ENCODE measurements at places on chromosomes 1 and 21.

DNA sequence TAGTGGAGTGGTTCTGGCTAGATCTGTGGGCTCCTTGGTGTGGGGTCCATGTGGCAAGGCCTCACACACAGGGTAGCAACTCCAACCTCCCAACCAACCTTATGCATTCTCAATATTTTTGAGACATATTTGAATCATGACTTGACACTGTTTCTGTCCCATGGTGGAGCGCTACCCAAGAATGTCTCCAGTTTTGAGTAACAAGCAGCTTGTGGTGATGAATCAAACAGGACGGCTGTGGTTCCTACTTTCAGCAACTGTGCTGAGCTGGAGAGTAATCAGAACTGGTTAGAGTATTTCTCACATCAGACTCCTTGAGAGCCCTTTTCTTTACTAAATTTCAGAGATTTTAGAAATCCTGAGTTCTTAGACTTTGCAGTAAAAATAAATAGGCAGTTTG, 3.1 kb downstream of the LCE3D start:
- no peak for DNase-seq

DNA sequence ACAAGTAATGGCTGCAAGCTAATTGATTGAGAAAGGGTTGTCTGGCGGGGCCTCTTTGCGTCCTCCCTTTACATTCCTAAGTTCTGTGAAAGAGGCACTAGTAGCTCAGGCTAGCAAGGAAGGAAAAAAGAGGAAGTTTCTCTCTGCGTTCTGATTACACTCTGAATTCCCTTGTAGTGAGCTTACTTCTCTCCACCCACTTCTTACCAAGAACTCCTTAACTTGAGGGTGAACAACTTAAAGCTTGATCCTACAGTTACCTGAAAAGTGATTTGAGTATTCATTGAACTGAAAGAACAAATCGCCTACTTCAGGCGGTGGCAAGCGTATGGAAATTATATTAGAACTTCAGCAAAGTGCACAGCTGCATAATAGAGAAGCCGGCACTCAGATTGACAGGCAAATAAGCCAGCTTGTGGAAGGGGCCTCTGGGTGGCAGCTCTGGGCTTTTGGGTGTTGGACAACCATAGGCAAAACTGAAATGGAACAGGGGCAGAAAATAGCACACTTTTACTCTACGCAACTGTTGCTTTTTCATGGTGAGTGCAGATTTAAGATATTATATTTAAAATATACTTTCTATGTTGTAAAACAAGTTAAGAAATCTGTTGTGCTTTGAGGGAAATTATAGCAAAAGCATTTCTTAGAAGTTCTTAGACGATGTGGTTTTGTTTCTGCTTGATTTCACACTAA, 464.5 kb downstream of the USP25 start:
- DNase-seq: no peak

DNA sequence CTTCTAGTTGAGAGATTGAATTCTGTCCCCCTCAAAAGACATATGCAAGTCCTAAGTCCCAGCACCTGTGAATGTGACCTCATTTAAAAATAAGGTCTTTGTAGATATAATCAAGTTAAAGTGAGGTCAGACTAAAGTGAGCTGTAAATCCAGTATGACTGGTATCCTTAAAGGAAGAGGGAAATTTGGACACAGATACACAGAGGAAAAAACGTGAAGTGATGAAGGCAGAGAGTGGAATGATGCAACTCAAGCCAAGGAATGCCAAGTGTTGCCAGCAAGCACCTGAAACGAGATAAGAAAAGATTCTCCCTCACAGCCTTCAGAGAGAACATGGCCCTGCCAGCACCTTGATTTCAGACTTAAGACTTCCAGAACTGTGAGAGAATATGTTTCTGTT, 444.7 kb upstream of the VAMP3 start:
- no peak for DNase-seq

- DNase-seq: no peak
Observed at GRCh38 chr1:112296908-112297307, 99.1 kb upstream of the CTTNBP2NL start.

- DNase-seq: no peak
Observed at GRCh38 chr1:12067900-12068821, 5.1 kb downstream of the TNFRSF8 start.

- no peak for DNase-seq
Observed at GRCh38 chr1:230464671-230465070, 38.5 kb upstream of the PGBD5 start.

DNA sequence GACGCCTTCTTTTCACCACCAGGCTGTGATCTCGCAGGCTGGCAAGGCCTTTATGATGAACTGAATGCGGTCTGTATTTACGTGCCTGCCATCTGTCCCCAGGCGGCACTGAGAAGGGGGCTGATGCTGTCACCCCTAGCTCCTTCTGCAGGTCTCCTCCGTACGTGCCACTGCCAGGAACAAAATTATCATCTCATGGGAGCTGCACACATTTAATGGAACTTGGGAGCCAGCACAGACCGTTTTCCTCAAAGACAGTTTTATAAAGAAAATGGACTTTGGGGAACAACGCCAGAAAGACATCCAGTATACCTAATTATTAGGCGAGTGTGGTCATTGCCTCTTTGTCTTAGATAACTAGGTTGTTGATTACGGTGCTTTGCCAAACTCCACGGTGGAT, 434.5 kb downstream of the KIF26B start:
- no peak for DNase-seq

DNA sequence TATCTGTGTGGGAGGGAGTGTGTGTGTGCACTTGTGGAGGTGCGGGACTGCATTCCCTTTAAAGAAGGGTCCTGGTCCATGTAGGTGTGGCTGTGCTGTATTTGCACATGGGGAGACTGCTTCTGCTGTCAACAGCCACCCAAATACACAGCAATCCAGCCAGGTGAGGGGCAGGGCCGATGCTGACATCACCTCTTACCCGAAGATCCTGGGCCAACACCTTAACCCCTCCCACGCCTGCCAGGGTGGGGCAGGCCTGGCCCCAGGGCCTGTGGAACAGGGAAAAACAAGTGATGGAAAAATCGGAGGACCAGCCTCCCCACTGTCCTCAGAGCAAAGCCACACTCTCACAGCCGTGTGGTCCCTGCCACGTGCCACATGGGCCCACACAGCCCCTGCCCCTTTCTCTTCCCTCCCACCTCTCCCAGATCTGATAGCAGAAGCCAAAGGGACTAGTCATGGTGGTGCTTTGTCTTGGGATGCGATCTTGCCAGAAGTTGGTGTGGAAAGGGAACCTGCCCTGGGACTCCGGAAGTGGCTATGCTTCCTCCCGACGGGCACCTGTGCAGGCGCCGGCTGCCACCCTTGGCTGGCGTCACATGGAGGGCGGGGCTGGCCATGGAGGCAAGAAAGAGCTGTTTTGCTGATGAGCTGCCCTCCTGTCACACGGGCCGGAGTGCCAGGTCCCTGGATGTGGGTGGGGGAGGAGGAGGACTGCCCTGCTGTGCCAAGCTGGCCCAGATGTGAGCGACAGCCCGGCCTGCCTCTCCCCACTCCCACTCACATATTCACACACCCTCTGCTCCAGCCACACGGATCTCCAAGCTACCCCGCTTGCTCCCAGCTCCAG, 7.8 kb upstream of the CASZ1 start:
- DNase-seq: no peak

DNA sequence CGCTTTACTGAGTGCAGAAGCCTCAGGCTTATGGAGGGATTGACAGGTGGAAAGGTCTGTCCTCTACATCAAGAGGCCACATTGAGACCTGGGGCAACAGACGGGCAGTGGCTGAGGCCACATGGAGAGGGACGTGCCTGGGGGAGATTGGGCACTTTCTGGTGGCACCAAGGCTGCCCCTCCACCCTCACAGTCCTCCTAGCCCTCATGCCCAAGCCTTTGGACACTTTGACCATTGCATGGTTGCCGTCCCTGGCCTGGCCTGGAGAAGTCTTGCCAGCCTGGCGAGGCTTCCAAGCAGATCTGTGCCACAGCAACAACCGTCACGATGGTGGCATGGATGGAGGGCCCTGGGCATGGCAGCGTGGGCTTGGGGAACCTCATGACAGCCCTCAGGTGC, 192.1 kb upstream of the VAMP3 start:
- no peak for DNase-seq

DNA sequence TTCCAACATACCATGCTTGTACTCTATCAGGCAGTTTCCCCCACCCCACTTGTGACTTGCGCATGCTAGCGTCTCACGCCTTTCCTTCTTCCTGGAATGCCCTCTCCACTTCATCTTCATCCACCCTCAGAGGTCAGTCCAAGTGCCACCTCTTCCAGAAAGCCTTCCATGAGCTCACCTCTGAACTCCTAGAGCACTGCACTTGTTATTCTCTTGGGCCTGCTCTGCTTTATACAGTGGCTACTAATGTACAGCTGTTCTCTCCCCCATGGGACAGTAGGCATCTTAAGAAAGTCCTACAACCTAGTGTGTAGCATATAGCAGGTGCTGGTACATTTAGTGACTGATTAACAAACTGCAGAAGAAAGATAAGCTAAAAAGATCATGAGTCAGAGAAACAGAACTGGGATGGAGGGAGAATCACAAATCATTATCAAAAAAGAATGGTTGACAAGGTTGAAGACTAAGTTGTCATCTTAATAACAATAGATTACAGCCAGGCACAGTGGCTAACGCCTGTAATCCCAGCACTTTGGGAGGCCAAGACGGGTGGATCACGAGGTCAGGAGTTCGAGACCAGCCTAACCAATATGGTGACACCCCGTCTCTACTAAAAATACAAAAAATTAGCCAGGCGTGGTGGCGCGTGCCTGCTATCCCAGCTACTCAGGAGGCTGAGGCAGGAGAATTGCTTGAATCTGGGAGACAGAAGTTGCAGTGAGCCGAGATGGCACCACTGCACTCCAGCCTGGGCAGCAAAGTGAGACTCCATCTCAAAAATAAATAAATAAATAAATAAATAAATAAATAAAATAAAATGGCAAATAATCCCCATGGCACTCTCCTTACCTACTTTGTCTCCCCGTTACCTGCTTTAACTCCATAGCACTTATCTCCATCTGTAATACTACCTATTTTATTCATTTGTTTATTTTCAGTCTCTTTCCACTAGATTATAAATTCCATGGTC, 16.3 kb upstream of the TSPAN1 start:
- no peak for DNase-seq

- DNase-seq: no peak
Observed at GRCh38 chr1:181180407-181181031, 92.0 kb downstream of the IER5 start.

DNA sequence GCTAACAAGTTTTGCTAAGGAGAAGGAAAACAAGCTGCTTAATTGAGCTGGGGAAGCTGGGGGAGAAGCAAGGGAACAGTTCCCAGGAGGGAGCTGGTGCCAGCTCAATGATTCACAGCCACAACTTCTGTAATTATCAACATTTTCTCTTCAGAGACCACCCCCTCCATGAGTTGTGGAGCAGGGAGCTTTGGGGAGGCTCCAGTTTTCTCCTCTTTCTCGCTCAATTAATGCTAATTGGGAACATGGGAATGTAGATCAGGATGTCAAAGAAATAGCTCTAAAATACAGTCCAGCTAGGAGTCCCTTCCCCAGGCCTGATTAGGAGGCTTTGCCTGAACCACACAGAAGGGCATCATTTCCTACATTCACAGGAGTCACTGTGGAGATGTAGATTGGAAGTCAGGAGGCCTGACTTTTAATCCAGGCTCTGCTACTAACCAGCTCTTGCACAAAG, 12.1 kb upstream of the MNDA start:
- no peak for DNase-seq

DNA sequence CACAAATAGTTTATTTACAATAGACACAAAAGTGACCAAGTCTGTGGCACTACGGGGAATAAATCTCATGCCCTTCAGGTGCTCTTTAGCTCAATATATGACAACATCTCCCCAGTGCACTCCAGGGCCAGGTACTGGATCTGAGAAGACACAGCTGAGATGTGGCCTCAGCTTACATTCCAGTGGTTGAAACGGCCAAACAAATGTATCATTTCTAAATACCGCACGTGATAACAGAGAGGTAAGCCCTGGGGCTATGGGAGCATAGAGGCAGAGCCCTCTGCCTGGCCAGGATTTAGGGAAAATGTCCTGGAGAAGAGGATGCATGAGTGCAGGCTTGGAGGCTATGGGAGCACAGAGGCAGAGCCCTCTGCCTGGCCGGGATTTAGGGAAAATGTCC, 630.5 kb downstream of the SMYD3 start:
- DNase-seq: no peak

- DNase-seq: no peak
Observed at GRCh38 chr1:164595212-164595611, 36.2 kb downstream of the PBX1 start.

DNA sequence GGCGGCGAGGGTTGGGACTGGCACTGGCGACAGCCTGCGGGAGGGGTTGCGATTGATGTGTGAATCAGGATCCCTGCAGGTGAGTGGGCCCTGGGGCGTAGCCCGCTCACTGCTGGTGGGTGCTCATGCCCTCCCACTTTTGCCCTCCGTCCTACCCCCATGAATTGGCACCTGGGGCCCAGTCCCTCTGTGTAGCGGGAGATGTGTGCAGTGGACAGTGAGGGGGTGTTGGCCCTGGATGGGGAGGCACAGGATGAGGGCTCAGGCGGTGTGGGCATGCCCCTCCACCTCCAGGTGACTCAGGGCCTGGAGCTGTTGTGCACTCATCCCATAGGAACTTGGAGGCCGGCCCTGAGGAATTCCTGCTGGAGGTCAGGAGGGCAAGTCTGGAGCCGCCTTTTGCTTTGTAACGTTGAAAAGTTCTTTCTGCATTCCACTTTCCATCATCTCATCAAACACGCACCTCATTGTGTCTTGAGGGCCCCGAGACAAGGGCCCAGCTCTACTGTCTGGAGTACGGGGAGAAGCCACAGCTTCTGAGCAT, 3.0 kb downstream of the PEAR1 start:
- no peak for DNase-seq

DNA sequence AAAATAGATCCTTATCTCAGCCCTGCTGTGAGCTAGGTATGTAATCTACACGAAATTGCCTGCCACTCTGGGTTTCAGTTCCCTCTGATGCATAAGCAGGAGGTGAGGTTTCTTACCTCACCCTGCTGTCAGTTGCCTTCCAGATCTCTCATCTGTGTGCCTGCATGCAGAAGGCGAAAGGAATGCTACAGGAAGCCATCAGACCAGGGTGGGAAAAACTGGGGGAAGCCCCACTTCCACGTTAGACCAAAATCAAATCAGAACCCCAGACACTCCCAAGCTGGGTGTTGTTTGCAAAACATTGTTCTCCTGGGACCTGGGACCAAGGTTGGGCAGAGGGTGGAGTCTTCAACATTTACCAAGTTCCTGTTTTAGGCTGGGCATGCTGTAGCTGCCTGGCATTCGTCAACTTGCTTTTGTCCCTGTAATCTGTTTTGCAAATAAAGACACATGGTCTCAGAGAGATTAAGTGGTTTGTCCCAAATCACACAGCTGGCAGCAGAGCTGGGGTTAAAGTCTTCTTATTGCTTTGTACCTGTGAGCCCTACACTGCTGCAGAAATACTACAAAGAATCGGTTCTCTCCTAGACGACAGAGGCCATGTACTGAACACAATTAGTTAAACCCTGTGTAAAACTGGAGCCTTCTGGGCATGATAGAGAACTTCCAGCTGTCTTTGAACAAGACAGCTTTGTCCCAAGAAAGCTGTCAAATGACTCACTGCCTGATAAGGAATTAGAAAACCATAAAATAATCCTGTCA, 389.7 kb upstream of the RUNX1 start:
- no peak for DNase-seq

- DNase-seq: no peak
Observed at GRCh38 chr1:235575597-235575996, 71.3 kb upstream of the B3GALNT2 start.

- DNase-seq: no peak
Observed at GRCh38 chr1:160081261-160081936, at the start of gene KCNJ9. Gene KCNJ9 (plus strand): TSS chr1:160081538. CDS start chr1:160084031, 2,493 bp downstream.

Data from omental fat pad (tissue), 4 donors.